ENCODE measurements at places on chromosomes 6 and 20. TPM values are rescaled to one million over a fixed set of nuclear protein-coding genes. Genes with fewer than 3 reads are reported as not detected.

DNA sequence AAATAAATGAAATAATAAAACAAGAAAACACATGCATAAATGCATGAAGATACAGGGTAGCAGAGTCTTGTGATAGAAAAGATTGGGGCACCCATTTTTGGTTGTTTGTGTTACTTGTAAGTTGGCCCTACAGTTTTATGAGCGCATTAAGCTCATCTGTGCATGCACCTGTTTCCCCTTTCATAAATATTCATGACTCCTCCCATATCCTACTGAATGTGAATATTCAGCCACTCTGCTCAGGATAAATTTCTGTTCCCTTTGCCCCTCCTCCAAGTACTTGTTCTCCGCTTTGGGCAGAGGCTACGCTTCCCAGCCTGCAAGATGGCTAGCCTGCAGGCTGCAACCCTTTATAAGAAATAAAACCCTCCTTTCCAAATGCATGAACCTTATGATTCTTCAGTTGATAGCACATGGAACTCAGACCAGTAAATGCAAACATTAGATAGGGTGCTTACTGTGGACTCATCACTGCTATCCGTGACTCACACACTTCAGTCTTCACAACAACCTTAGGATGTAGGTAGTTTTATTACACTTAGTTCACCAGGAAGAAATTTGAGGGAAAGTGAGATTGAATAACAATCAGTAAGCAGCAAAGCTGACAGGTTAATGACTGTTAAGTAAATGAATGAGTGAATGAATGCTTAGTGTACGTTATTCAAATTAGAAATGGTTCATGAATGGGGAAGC lies 15.0 kb downstream of the ALDH8A1 start:
- no peaks in the 10 kb centered on the region for H3K27me3 ChIP-seq
- H3K36me3 ChIP-seq: no peaks in the 10 kb centered on the region
- peaks cover 5% of the 10 kb centered on the region for H3K4me1 ChIP-seq
- no peak for DNase-seq

- DNase-seq: no peak
- no peak overlapping the region for H3K27ac ChIP-seq
These were observed 41.2 kb downstream of the SNX9 start for GRCh38 chr6:157864185-157864761.

DNA sequence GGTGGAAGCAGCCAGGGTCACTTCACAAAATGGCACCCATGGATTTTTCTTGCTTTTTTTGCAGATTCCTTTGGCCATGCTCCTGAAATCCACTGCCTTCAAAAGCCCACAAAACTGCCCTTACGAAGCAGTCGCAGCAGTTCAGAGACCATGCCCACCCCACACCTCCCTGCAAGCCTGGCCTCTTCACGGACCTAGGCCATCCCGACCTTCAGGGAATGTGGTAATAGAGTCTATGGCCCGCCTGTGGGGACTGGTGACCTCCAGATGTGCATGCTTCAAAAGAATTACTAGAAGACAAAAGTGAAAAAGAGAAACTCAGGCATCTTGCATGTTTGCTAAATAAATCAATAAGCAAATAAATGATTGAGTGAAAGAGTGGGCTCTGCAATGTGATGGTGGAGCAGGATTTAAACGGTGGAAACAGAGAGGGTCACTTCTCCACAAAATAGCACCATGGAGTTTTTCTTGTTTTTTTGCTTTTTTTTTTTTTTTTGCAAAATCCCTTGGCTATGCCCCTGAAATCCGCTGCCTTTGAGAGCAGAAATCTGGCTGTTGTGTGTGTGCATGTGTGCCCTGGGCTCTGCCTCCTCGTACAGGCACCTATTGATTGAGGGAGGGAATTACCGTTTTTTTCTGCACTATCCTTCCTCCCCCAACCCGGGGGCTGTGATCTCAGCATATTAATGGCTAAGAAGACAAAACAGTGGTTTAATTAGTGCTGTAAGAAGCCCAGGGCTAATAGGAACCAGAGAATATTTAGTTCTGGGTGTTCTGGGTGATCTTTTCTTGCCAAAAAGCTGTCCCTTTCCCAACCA lies 107.4 kb downstream of the PXDC1 start:
- no peaks in the 10 kb centered on the region for H3K4me1 ChIP-seq
- H3K4me3 ChIP-seq: no peak overlapping the region
- H3K27ac ChIP-seq: no peak overlapping the region
- H3K27me3 ChIP-seq: no peaks in the 10 kb centered on the region
- H3K36me3 ChIP-seq: no peaks in the 10 kb centered on the region
- DNase-seq: no peak

DNA sequence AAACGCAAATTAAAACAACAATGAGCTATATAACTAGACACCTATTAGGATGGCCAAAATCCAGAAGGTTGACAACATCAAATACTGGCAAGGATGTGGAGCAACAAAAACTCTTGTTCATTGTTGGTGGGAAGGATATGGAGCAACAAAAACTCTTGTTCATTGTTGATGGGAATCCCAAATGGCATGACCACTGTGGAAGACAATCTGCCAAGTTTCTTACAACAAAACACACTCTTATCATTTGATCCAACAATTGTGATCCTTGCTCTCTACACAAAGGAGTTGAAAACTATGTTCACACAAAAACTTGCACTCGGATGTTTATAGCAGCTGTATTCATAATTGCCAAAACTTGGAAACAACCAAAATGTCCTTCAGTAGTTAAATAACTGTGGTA lies 61.8 kb upstream of the LAMA2 start:
- no peaks in the 10 kb centered on the region for H3K36me3 ChIP-seq
- H3K4me1 ChIP-seq: no peaks in the 10 kb centered on the region
- DNase-seq: no peak
- H3K27ac ChIP-seq: no peak overlapping the region
- no peak overlapping the region for H3K4me3 ChIP-seq

DNA sequence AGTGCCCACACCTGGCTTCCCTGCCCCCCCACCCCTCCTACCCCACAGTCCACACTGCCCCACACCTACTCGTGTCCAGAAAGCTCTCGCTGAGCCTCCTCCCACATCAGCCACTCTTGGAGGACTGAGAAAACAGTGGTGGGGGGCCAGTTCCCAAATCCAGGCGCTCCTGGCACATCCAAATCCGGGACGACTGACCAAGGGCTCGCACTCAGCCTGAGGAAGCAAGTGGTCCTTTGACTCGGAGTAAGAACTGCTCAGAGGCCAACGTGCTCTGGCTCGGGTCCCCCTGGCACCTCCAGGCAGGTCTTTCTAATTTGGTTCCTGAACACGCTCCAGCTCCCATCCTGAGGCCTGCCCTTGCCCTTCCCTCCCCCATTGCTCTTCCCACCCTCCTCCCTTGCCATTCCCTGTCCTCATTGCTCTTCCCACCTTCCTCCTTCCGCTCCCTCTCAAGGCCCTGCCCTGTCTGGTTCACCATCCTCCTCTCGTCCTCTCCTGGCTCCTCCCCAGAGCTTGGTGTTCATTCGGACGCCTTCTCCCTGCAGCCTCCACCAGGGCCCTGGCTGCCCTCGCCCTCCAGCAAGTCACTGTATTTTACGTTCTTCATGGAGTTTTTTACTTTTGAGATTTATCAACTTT lies 83.6 kb downstream of the THBS2 start:
- H3K4me1 ChIP-seq: no peaks in the 10 kb centered on the region
- no peaks in the 10 kb centered on the region for H3K27me3 ChIP-seq
- DNase-seq: no peak
- H3K36me3 ChIP-seq: no peaks in the 10 kb centered on the region
- no peak overlapping the region for H3K27ac ChIP-seq

- no peak for DNase-seq
- H3K27ac ChIP-seq: no peak overlapping the region
- H3K36me3 ChIP-seq: no peaks in the 10 kb centered on the region
- H3K4me1 ChIP-seq: peaks cover 12% of the 10 kb centered on the region
- H3K27me3 ChIP-seq: no peaks in the 10 kb centered on the region
These were observed 41.9 kb upstream of the HMGA1 start for GRCh38 chr6:34194772-34195171.

GRCh38 chr20:47711046-47711752 lies 74.1 kb downstream of the SULF2 start:
- H3K4me1 ChIP-seq: no peaks in the 10 kb centered on the region
- no peak overlapping the region for H3K4me3 ChIP-seq
- no peaks in the 10 kb centered on the region for H3K36me3 ChIP-seq

DNA sequence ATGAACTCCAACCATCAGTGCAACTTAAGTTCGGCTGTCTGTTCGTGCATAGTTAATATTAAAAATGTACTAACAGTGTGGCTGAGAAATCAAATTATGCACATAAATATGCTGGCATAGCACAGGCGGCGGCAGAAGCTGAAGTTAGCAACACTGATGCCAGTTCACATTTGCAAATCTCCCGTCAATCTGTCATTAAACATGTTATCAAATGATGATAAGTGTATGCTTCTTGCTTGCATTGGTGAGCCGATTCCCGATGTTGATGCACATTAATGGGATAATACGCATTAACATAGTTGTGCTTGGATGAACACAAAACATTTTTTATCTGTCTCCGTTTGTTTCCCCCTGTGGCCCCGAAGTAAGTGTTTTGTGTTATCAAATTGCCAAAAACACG lies 309.4 kb downstream of the ZNF217 start:
- no peaks in the 10 kb centered on the region for H3K36me3 ChIP-seq
- no peaks in the 10 kb centered on the region for H3K4me1 ChIP-seq
- H3K4me3 ChIP-seq: no peak overlapping the region
- H3K27ac ChIP-seq: no peak overlapping the region

- H3K4me1 ChIP-seq: peaks cover 8% of the 10 kb centered on the region
- no peak overlapping the region for H3K4me3 ChIP-seq
- H3K36me3 ChIP-seq: peaks cover 29% of the 10 kb centered on the region
- no peak overlapping the region for H3K27ac ChIP-seq
- no peaks in the 10 kb centered on the region for H3K27me3 ChIP-seq
- DNase-seq: no peak
These were observed 21.6 kb downstream of the FKBP1A start for GRCh38 chr20:1371202-1371782.

DNA sequence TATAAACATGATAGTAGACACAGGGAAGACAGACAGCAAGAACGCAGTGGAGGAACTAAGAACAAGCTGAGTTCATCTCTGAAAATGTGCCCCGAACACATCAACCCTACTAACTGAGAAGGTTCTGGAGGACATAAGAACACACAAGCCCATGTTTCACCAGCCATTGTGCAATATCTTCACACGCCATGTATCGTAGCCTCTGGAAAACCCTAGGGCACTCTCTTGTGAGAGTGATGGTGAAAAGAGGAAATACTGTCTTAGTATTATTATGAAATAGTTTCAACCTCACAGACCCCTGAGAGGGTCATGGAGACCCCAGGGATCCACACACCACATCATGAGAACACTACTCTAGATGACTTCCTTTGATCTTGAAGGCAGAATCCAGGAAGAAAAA lies 26.1 kb upstream of the FOXF2 start:
- no peaks in the 10 kb centered on the region for H3K27me3 ChIP-seq
- DNase-seq: no peak
- no peak overlapping the region for H3K27ac ChIP-seq
- no peak overlapping the region for H3K4me3 ChIP-seq

DNA sequence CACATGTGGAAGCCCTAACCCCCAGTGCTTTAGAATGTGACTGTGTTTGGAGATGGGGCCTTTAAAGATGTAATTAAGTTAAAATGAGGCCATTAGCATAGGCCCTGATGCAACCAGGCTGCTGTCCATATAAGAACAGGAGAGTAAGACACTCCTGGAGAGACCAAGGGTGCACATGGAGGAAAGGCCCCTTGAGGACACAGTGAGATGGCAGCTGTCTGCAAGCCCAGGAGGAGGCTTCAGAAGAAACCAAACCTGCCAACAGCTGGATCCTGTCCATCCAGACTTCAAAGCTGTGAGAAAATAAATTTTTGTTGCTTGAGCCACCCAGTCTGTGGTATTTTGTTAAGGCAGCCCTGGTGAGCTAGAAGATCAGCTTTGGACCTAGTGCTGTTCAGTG lies 16.8 kb upstream of the SNRPB2 start:
- H3K27ac ChIP-seq: no peak overlapping the region
- no peak for DNase-seq
- peaks cover 18% of the 10 kb centered on the region for H3K4me1 ChIP-seq
- H3K36me3 ChIP-seq: no peaks in the 10 kb centered on the region
- H3K4me3 ChIP-seq: no peak overlapping the region

DNA sequence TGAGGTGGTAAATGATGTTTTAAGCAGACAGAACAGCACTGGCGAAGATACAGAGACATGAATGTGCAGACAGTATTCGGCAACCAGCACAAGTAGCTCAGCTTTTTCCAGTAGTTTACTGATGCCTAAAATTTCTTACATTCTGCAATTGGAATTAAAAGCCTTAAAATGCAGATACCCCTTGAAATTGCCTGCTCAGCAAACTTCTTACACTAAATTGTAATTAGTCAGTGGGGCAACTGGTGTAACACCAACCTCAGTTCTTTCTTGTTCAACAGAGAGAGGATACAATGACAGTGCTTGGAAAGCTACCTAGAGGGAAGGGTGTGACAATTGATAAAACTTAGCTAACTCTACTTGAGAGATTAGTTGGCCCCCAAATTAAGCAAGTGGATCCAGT lies 121.1 kb upstream of the ENPP5 start:
- no peaks in the 10 kb centered on the region for H3K4me1 ChIP-seq
- no peak overlapping the region for H3K27ac ChIP-seq
- no peak overlapping the region for H3K4me3 ChIP-seq
- H3K27me3 ChIP-seq: no peaks in the 10 kb centered on the region

DNA sequence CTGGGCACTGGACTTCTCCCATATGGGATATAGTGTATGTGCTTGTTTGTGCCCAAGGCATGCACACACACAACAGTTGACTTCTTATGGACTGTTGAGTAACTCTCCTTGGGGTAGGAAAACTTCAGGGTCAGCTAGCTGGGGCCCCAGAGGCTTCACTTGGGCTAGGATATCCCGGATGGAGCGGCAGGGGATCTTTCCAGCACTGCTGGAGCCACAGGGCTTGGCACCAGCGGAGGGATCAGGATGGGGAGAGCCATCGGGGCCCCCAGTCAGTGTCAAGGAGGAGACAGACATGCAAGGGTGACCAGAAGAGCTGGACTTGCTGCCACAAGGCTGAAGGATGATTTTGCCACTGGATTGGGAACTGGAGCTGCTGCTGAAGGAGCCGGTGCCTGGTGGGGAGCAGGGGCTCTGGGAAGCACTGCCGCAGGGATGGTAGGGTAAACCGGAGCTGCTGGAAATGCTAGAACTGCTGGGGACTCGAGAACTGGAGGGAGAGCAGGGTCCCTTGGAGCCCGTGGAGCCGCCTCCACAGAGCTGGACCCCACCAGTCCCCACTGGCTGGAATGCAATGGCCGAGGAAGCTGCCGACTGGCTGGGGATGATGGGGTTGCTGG lies 1.5 kb downstream of the PSORS1C1 start:
- no peak overlapping the region for H3K4me3 ChIP-seq
- no peak for DNase-seq
- H3K36me3 ChIP-seq: no peaks in the 10 kb centered on the region
- no peaks in the 10 kb centered on the region for H3K27me3 ChIP-seq
- no peaks in the 10 kb centered on the region for H3K4me1 ChIP-seq

- peak overlapping the region; percentile 6 for H3K4me3 ChIP-seq
- H3K27ac ChIP-seq: no peak overlapping the region
- DNase-seq: no peak
These were observed 2.9 kb downstream of the FKBP1A start for GRCh38 chr20:1389703-1390580.

- H3K36me3 ChIP-seq: no peaks in the 10 kb centered on the region
- no peak overlapping the region for H3K27ac ChIP-seq
- H3K4me3 ChIP-seq: no peak overlapping the region
- DNase-seq: no peak
- H3K27me3 ChIP-seq: no peaks in the 10 kb centered on the region
These were observed 140.2 kb upstream of the MMS22L start for GRCh38 chr6:97423190-97423589.

- peaks cover 27% of the 10 kb centered on the region for H3K27me3 ChIP-seq
- no peak for DNase-seq
- H3K36me3 ChIP-seq: no peaks in the 10 kb centered on the region
- H3K4me3 ChIP-seq: no peak overlapping the region
These were observed 1.2 kb upstream of the SPATS1 start for GRCh38 chr6:44341095-44341890.

The ADGRG6 gene
- total RNA-seq: 0.97 TPM

The MPIG6B gene
- not detected for total RNA-seq

The GNAS-AS1 gene
- 0.68 TPM for total RNA-seq

The TNFRSF6B gene
- not detected for total RNA-seq

The KHDRBS2 gene
- not detected for total RNA-seq

The NHLRC1 gene
- total RNA-seq: 0.24 TPM

Data from CD8-positive, alpha-beta memory T cell (primary cell).